Adipose tissue (tissue), 3 donors: ENCODE measurements at places on chromosomes 2 and 18. TPM values are rescaled to one million over a fixed set of nuclear protein-coding genes. Genes with fewer than 3 reads are reported as not detected.

The MAP3K19 gene
- polyA plus RNA-seq, result not detected

The TANC1 gene
- polyA plus RNA-seq, result 10.1 TPM

The TEX44 gene
- polyA plus RNA-seq, result not detected

The ARHGEF4 gene
- 8.9 TPM for polyA plus RNA-seq

The RANBP2 gene
- 10.6 TPM for polyA plus RNA-seq

The FN1 gene
- 19.0 TPM for polyA plus RNA-seq

The POTEF gene
- not detected for polyA plus RNA-seq

The CABYR gene
- polyA plus RNA-seq, result 0.90 TPM

The CCBE1 gene
- polyA plus RNA-seq, result 1.0 TPM

The IGFBP2 gene
- polyA plus RNA-seq, result 93.2 TPM

The SOX11 gene
- polyA plus RNA-seq, result not detected

The AMER3 gene
- 0.03 TPM for polyA plus RNA-seq

The CNRIP1 gene
- 3.9 TPM for polyA plus RNA-seq

The PSMA8 gene
- polyA plus RNA-seq, result 0.10 TPM

The TNS1 gene
- polyA plus RNA-seq, result 39.8 TPM

The UGT1A3 gene
- polyA plus RNA-seq, result not detected

The CXCR4 gene
- 9.2 TPM for polyA plus RNA-seq

The SPAST gene
- polyA plus RNA-seq, result 5.2 TPM
